Spinal cord (tissue), 10 donors: ENCODE measurements at places on chromosomes 1 and 21. TPM values are rescaled to one million over a fixed set of nuclear protein-coding genes. Genes with fewer than 3 reads are reported as not detected.

Gene NPPA
- 0.61 TPM for total RNA-seq

Gene HMCN1
- total RNA-seq: 16.5 TPM

Gene AJAP1
- 12.3 TPM for total RNA-seq

Gene CNST
- total RNA-seq: 48.1 TPM

Gene GJB4
- not detected for total RNA-seq

Gene CHODL
- 74.2 TPM for total RNA-seq

Gene PGLYRP4
- not detected for total RNA-seq

Gene DNM3
- total RNA-seq: 93.9 TPM

Gene ATAD3C
- total RNA-seq: 0.72 TPM

Gene LGR6
- total RNA-seq: 1.8 TPM

Gene SVBP
- 65.3 TPM for total RNA-seq

Gene S100A7
- not detected for total RNA-seq

Gene AMY2B
- total RNA-seq: 40.0 TPM

Gene FAM43B
- 3.0 TPM for total RNA-seq

Gene CRYBG2
- 0.30 TPM for total RNA-seq

Gene TUFT1
- 5.8 TPM for total RNA-seq

Gene OR2T33
- total RNA-seq: not detected

Gene EXTL1
- 3.0 TPM for total RNA-seq

Gene FAM89A
- 12.9 TPM for total RNA-seq

Gene FMO1
- total RNA-seq: 75.7 TPM

Gene CCDC27
- total RNA-seq: not detected

Gene LRRC7
- 19.5 TPM for total RNA-seq

Gene ANXA9
- total RNA-seq: 2.6 TPM

Gene WNT2B
- 19.0 TPM for total RNA-seq

Gene LIN28A
- total RNA-seq: not detected

Gene CFHR4
- 0.11 TPM for total RNA-seq

Gene BRINP3
- total RNA-seq: 86.6 TPM

Gene MSH4
- total RNA-seq: 0.79 TPM

Gene TGFBR3
- 47.1 TPM for total RNA-seq

Gene SLC16A4
- total RNA-seq: 27.5 TPM

Gene PPM1J
- total RNA-seq: 2.2 TPM

Gene KRTAP10-12
- not detected for total RNA-seq

Gene FNDC5
- total RNA-seq: 44.9 TPM

Gene C1QTNF12
- total RNA-seq: 10.4 TPM

Gene SMPDL3B
- 2.5 TPM for total RNA-seq

Gene PCAT6
- 0.88 TPM for total RNA-seq

Gene ADGRB2
- total RNA-seq: 37.7 TPM

Gene SAMD13
- total RNA-seq: 6.5 TPM

Gene PADI3
- total RNA-seq: not detected

Gene POU3F1
- 3.0 TPM for total RNA-seq

Gene C8A
- total RNA-seq: 0.06 TPM

Gene UBL4B
- 0.50 TPM for total RNA-seq

Gene LIPI
- total RNA-seq: not detected

Gene AHCTF1
- total RNA-seq: 33.4 TPM

Gene RIPPLY3
- total RNA-seq: not detected

Gene HOOK1
- total RNA-seq: 14.9 TPM

Gene SOX13
- 8.4 TPM for total RNA-seq
